Activated CD4-positive, alpha-beta T cell treated with anti-CD3 and anti-CD28 coated beads, Interleukin-2, amount 50 U/mL, for 24 hours (primary cell): ENCODE measurements at places on chromosomes 3 and 15.

DNA sequence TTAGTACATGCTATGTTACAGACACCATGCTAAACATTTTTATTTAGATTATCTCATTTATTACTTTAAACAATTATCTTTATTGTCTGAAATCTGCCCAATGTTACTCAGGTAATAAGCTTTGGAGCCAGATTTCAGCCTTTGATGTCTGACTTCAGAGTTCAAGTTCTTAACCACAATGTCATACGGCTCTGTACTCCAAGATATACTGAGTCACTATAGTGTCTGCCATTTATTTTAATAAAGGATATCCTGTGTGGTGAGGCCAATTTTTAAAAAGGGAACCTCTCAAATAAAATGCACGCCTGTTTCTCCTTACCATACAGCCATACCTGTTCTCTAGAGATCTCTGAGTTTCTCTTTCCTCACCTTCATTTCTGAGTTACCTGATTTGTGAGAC, 193.1 kb downstream of the EPHA3 start:
- no peak for DNase-seq

DNA sequence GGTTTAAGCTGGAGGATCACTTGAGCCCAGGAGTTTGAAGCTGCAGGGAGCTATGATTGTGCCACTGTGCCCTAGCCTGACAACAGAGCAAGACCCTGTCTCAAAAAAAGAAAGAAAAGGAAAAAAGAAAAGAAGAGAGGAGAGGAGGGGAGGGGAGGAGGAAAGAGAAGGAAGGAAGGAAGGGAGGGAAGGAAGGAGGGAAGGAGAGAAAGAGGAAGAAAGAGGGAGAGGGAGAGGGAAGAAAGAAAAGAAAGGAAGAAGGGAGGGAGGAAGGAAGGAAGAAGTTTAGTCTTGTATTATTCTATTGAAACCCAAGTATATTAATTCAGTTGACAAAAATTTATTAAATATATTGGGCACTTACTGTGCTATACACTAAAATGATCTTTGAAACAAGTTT, 11.5 kb downstream of the GOLM2 start:
- no peak for DNase-seq

DNA sequence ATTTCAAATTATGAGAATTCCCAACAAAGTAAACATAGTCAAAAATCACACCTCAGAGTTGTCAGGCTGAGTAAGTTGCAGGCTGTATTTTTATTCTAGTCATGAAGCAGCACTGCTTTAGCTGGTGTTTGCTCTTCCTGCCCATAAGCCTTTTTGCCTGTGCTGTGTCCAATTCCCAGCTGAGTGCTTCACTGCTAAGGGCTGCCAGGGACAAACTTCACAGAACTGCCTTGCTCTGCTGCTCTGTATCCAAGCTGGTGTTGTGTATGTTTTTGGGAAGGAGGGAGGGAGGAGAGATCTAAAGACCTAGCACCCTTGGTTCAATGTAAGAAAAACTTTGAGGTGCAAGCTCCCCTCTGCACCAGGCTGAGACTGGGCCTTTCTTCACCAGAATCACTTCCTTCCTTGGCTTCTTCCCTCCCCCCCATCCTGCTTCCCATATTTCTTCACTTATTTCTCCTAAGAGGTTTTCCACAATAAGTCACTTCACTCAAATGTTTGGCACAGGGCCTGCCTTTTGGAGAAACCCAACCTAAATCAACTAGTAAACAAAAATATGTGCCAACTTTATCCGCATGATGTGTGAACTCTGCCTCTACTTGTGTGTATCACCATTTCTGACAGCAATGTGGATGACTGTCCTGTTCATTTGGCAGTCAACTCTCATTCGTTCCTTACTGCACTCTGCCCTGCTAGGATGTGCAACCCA, 156.1 kb downstream of the TBL1XR1 start:
- no peak for DNase-seq

DNA sequence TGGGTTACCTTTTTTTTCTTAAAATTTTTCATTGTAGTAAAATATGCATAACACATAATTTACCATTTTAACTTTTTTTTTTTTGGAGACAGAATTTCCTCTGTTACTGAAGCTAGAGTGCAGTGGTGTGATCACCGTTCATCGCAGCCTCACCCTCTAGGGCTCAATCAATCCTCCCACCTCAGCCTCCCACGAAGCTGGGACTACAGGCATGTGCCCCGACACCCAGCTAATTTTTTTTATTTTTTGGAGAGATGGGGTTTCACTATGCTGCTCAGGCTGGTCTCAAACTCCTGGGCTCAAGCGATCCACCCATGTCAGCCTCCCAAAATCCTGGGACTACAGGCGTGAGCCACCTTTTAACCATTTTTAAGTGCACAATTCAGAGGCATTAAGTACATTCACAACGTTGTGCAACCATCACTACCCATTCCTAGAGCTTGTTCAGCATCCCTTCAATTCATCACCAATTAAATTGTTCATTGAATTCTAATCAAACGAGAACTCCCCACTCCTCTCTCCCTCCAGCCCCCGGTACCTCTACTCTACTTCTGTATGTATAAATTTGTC, 44.6 kb downstream of the BHLHE40 start:
- no peak for DNase-seq

- DNase-seq: no peak
Observed at GRCh38 chr15:97234851-97235610, 725.5 kb upstream of the ARRDC4 start.

GRCh38 chr3:63886858-63887257, 23.2 kb downstream of the ATXN7 start:
- no peak for DNase-seq

DNA sequence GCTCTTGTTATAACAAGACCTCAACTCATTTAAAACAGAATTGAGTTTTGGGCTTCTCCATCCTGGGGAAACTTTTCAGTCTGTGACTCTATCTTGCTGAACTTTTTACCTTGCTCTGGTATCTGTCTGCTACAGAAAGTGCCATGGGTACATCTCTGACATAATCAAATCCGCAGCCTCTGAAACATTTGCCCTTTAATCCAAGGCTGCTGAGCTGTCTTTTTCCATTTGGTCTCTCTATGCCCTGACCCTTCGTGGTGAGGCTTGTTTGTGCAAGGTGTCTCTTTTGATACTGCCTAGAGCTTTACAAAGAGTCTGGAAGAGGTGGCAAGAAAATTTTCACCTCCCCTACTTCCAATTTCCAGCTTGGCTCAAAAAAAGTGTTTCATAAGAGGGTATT, 11.3 kb downstream of the TMEM108 start:
- no peak for DNase-seq

GRCh38 chr3:129360705-129361460, 67.6 kb downstream of the EFCAB12 start:
- no peak for DNase-seq

DNA sequence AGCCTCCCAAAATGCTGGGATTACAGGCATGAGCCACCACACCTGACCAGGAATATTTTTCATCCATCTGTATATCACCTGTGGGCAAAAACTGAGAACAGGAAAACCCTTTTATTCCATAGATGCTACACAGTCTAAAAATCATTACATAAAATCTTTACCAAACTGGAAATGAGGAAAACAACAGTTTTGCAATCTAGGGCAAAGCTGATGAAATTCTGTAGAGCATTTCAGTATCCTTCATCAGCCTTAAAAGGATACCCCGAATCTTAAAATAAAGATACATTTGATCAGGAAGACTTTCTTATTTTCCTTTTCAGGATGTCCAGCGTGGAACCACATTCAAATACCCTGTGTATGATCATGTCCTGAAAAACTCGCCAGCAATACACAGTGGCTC, 7.1 kb downstream of the SIAH2 start:
- DNase-seq: no peak

- no peak for DNase-seq
Observed at GRCh38 chr3:71391361-71391760, 192.2 kb downstream of the FOXP1 start.

DNA sequence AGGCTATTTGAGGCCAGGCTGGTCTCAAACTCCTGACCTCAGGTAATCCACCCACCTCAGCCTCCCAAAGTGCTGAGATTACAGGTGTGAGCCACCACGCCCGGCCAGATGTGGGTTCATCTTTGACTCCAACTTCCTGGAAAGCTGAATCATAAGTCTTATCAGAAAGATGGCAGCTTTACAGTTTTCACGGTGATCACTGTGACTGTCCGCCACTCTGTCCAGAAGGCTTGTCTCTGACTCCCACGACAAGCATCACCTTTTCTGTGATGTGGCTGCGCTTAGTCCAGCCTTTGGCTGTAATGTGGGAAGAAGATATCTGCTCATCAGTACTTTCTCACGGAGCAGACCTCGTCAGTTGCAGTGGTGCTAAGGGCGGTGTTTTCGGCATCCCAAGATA, 527.7 kb downstream of the GABRG3 start:
- no peak for DNase-seq

- no peak for DNase-seq
Observed at GRCh38 chr3:72375237-72376076, 472.8 kb downstream of the SHQ1 start.

DNA sequence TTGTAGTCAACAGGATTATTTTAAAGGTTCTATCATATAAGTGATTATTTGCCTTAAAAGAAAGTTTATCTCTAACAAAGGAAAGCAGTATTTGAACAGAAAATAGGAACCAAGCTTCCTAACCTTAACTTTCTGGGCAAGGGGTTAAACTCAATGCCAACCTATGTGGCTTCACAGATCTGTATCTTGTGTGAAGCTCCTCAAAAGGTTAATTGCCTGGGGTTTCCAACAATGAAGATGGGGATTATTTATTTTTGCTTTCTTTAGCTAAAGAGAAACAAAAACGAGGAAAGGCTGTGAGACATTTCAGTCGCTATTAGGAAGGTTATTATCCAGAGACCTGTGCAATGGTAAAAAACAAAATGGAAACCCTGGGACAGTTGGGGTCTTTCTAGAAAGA, 1.1 kb upstream of the WDR82 start:
- DNase-seq: no peak

GRCh38 chr15:68313501-68314410, 36.2 kb downstream of the FEM1B start:
- DNase-seq: no peak

GRCh38 chr3:23395115-23395514, 192.0 kb downstream of the UBE2E2 start:
- no peak for DNase-seq

DNA sequence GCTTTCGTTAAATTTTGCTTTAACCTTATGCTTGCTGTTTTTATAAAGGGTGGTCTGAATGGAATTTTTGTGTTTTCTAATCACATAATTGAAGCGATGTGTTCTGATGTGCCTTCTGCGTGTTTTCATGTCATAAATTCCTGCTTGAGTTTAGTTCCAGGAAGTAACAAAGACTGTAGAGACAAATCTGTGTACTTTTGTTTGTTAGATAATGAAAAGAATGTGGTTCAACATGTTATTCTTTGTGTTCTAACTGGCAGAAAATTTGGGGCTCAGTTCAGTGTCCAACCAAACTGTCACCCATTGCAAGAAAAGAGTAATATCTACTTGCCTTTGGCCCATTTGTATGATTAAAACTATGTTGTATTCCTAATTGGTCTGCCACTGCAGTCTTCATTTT, 324.0 kb downstream of the DIPK2A start:
- DNase-seq: no peak

- DNase-seq: no peak
Observed at GRCh38 chr15:22813844-22814243, 24.6 kb upstream of the NIPA2 start.

- no peak for DNase-seq
Observed at GRCh38 chr3:122977746-122978466, 49.7 kb downstream of the SEMA5B start.

- no peak for DNase-seq
Observed at GRCh38 chr3:73669260-73669659, 44.5 kb upstream of the PDZRN3 start.

DNA sequence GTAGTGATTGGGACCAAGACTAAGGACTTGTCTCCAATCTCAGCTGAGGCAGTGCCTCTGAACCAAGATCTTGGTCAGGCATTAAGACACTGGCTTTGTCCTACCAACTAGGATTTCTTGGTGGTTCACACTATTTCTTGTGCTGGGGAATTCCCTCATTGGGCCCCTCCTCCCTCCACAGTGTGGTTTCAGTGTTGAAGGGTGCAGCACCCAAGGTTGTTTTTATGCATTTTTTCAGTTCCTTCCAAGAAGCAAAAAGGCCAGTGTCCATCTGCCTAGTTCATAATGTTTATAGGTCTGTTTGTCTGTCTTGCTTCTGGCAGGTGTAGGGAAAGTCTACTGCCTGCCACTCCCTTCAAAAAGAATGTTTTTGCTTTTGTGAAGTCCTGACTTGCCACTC, 10.6 kb upstream of the ITPKA start:
- DNase-seq: no peak

- no peak for DNase-seq
Observed at GRCh38 chr3:129528589-129529100, at the start of gene RHO. RHO (plus strand) TSS chr3:129528639; CDS start chr3:129528734, 95 bp downstream.

DNA sequence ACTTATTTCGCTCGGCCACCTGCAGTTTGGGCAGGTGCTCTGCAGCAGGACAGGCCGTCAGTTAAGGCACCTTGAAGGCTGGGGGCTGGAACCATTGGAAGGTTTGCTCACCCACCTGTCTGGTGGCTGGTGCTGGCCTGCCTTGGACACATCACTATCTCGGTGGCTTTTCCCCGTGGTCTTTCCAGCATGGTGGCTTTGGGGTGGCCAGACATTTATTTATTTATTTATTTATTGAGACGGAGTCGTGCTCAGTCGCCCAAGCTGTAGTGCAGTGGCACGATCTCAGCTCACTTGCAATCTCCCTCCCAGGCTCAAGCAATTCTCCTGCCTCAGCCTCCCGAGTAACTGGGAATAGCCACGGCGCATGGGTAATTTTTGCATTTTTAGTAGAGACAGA, 11.7 kb downstream of the ISG20 start:
- DNase-seq: no peak

DNA sequence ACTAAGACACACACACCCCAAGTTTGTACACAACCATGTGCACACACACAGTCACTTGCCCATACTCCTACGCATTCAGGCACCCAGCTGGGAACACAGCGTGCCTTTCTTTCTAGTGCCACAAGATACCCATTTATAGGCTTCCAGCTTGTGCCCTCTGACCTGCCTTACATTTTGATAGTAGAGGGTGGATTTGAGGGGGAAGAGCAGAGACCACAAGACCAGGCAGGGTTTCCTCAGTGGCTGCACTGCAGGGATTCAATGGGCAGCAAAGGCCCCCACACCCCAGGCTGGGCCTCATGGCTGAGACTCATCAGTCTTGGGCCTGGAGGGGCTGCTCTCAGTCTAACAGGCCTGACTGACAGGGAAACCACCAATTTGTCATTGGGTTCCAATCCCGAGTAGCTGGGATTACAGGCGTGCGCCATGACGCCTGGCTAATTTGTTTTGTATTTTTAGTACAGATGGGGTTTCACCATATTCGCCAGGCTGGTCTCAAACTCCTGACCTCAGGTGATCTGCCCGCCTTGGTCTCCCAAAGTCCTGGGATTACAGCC, 18.8 kb upstream of the ANKDD1A start:
- no peak for DNase-seq

- DNase-seq: no peak
Observed at GRCh38 chr3:158295771-158296170, 185.9 kb downstream of the RSRC1 start.

- DNase-seq: no peak
Observed at GRCh38 chr3:58874795-58875194, 175.0 kb downstream of the CFAP20DC start.
